Activated T-helper 2 cell treated with anti-CD3 and anti-CD28 coated beads, Interferon-gamma antibody, Interleukin-2, Interleukin-4, amounts not matched to agents 10 μg/mL and 5 μg/mL and 100 μg/mL, durations not matched to agents 14 hours and 24 hours and 36 hours (primary cell): ENCODE measurements at places on chromosomes 16 and 17. TPM values are rescaled to one million over a fixed set of nuclear protein-coding genes. Genes with fewer than 3 reads are reported as not detected.

OTOP3 gene
- total RNA-seq, result not detected in 2 replicates

DNA sequence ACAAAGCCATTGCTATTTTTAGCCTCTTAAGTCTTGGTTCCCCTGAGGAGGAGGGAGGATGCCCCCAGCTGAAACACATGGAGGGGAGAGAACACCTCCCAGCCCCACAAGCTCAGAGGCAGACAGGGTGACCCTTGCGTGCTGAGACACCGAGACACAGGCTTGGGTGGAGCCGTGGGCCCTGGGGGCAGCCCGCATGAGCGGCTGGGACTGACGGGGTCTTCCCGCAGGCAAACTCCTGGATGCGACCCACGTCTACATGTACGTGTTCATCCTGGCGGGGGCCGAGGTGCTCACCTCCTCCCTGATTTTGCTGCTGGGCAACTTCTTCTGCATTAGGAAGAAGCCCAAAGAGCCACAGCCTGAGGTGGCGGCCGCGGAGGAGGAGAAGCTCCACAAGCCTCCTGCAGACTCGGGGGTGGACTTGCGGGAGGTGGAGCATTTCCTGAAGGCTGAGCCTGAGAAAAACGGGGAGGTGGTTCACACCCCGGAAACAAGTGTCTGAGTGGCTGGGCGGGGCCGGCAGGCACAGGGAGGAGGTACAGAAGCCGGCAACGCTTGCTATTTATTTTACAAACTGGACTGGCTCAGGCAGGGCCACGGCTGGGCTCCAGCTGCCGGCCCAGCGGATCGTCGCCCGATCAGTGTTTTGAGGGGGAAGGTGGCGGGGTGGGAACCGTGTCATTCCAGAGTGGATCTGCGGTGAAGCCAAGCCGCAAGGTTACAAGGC lies 9.8 kb downstream of the SLC16A3 start:
- peak; percentile 76 for DNase-seq
- no peaks in the 10 kb centered on the region for H3K27me3 ChIP-seq
- peaks cover 42% of the 10 kb centered on the region for H3K36me3 ChIP-seq
- peaks cover 21% of the 10 kb centered on the region for H3K4me1 ChIP-seq
- peak overlapping the region; percentile 71 for H3K27ac ChIP-seq

GRCh38 chr17:12024327-12024726 lies 3.6 kb downstream of the MAP2K4 start:
- no peak for DNase-seq
- H3K36me3 ChIP-seq, result peaks cover 3% of the 10 kb centered on the region
- H3K4me3 ChIP-seq, result no peak overlapping the region
- peaks cover 39% of the 10 kb centered on the region for H3K4me1 ChIP-seq

B9D1 gene
- total RNA-seq, result 6.7 TPM in 2 replicates

TMEM106A gene
- total RNA-seq, result 18.5 and 22.0 TPM in 2 replicates

- no peak overlapping the region for H3K27ac ChIP-seq
- DNase-seq, result no peak
- H3K4me1 ChIP-seq, result no peaks in the 10 kb centered on the region
- no peak overlapping the region for H3K4me3 ChIP-seq
- no peaks in the 10 kb centered on the region for H3K36me3 ChIP-seq
Observed at GRCh38 chr17:63537991-63538692, 12.1 kb upstream of the DCAF7 start.

AATK gene
- 0.48 and 0.89 TPM in 2 replicates for total RNA-seq

DNA sequence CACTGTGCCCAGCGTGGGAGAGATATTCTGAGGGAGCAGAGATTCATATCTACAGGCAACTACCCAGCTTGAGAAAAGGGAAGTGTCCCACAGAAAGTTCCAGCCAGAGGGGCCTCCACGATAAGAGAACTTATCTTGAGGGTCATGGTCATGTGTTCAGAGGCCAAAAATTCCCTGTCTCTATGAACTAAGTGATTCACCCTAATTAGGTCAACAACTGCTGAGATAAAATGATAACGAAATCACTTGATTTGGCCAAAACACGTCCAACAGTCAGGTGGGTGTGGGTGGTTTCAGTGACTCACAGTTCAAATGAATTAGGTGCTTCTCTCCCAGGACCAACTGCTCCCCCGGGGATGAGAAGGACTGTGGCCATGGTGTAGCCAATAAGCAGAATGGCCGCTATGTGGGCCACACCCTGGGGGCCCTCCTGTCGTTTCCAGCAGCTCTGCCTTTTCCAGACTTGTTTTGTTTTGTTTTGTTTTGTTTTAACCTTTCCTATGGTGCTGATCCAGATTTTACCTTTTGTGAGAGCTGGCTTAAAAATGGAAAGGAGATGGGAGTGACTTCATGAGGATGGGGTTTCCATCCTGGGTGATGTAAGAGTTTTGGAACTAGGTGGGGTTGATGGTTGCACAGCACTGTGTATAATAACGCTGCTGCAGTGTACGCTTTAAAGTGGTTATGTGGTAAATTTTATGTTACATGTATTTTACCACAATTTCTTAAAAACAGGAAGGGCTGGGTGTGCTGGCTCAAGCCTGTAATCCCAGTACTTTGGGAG lies 8.7 kb downstream of the DNAI2 start:
- peaks cover 8% of the 10 kb centered on the region for H3K36me3 ChIP-seq
- H3K4me1 ChIP-seq, result peaks cover 50% of the 10 kb centered on the region
- H3K4me3 ChIP-seq, result peak overlapping the region; percentile 49
- no peaks in the 10 kb centered on the region for H3K27me3 ChIP-seq
- peak overlapping the region; percentile 98 for H3K27ac ChIP-seq
- DNase-seq, result peak; percentile 63

- DNase-seq, result no peak
- no peak overlapping the region for H3K4me3 ChIP-seq
- no peaks in the 10 kb centered on the region for H3K36me3 ChIP-seq
- peaks cover 10% of the 10 kb centered on the region for H3K4me1 ChIP-seq
- H3K27me3 ChIP-seq, result peaks cover 9% of the 10 kb centered on the region
Observed at GRCh38 chr17:8341456-8341855, 1.8 kb downstream of the ODF4 start.

NPIPA3 gene
- 1.2 and 1.6 TPM in 2 replicates for total RNA-seq

DNA sequence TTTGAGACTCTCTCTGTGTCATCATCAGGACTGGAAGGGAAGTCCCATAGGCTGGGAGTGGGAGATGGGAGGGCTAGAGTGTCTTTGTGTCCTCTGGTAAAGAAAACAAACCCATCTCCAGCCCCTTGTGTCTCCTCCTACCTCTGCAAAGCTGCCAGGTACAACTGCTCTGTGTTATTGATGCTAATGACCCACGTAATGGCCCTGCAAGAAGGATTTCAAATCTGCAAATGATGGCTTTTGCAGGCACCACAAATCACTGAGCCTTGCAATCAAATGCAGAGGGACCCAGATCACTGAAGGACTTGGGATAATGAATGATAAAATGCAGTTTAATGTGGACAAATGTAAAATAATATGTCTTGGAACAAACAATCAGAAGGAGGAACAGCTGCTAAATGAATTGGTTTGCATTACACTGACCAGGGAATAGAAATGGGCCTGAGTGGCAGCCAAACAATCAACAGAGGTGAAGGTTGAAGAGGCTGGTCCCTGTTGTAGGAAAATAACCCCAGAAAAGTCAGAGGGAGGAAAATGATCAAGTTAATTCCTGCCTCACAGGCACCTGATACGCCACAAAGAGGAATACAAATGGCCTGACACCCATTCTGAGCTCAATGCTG lies 425.1 kb downstream of the UTP18 start:
- no peaks in the 10 kb centered on the region for H3K4me1 ChIP-seq
- H3K27me3 ChIP-seq, result no peaks in the 10 kb centered on the region
- no peaks in the 10 kb centered on the region for H3K36me3 ChIP-seq
- H3K4me3 ChIP-seq, result no peak overlapping the region
- H3K27ac ChIP-seq, result no peak overlapping the region

C16orf96 gene
- total RNA-seq, result 0.05 TPM in 1 of 2 replicates, not detected in the other

PPP1R27 gene
- total RNA-seq, result not detected in 2 replicates

FZD2 gene
- total RNA-seq, result 0.53 and 0.57 TPM in 2 replicates

MMP2 gene
- total RNA-seq, result 0.11 and 0.34 TPM in 2 replicates

MGAT5B gene
- 0.55 TPM in 2 replicates for total RNA-seq

GRCh38 chr17:44097110-44097958 lies 26.1 kb downstream of the HDAC5 start:
- no peak overlapping the region for H3K27ac ChIP-seq
- no peak overlapping the region for H3K4me3 ChIP-seq
- DNase-seq, result no peak
- H3K36me3 ChIP-seq, result no peaks in the 10 kb centered on the region

- H3K36me3 ChIP-seq, result no peaks in the 10 kb centered on the region
- H3K27me3 ChIP-seq, result peaks cover 28% of the 10 kb centered on the region
- H3K4me1 ChIP-seq, result peaks cover 14% of the 10 kb centered on the region
- no peak overlapping the region for H3K27ac ChIP-seq
Observed at GRCh38 chr16:56591377-56592060, 2.2 kb downstream of the MT3 start.

- no peaks in the 10 kb centered on the region for H3K4me1 ChIP-seq
- no peak overlapping the region for H3K27ac ChIP-seq
- no peak overlapping the region for H3K4me3 ChIP-seq
- H3K27me3 ChIP-seq, result peaks cover 4% of the 10 kb centered on the region
- no peaks in the 10 kb centered on the region for H3K36me3 ChIP-seq
Observed at GRCh38 chr16:27892879-27893278, 170.6 kb downstream of the GSG1L start.

GRCh38 chr16:75318737-75319136 lies 67.3 kb upstream of the BCAR1 start:
- H3K36me3 ChIP-seq, result peaks cover 13% of the 10 kb centered on the region
- peaks cover 34% of the 10 kb centered on the region for H3K27me3 ChIP-seq
- no peak overlapping the region for H3K27ac ChIP-seq
- peaks cover 25% of the 10 kb centered on the region for H3K4me1 ChIP-seq
- no peak for DNase-seq

EARS2 gene
- total RNA-seq, result 25.3 and 26.6 TPM in 2 replicates

ABAT gene
- 22.5 and 24.2 TPM in 2 replicates for total RNA-seq

HAGHL gene
- 18.5 and 21.4 TPM in 2 replicates for total RNA-seq

ENGASE gene
- 51.0 and 51.4 TPM in 2 replicates for total RNA-seq

DNA sequence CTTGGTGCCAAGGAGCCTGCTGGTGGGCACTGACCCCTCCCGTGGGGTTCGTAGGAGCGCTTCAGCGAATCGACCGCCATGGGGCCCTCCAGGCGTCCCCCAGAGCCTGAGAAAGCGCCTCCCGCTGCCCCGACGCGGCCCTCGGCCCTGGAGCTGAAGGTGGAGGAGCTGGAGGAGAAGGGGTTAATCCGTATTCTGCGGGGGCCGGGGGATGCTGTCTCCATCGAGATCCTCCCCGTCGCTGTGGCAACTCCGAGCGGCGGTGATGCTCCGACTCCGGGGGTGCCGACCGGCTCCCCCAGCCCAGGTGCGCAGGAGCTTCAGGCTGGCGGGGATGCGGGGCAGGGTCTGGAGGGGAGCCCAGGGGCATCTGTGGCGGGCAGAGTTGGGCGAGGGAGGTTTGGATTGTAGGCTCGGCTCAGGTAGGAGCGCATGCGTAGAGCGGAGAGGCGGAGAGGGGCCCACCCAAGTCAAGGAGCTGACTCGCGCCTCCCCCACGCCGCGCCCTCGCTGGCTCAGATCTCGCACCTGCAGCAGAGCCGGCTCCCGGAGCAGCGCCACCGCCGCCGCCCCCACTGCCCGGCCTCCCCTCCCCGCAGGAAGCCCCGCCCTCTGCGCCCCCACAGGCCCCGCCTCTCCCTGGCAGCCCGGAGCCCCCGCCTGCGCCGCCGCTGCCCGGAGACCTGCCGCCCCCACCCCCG lies 19.8 kb downstream of the FMNL1 start:
- no peak overlapping the region for H3K4me3 ChIP-seq
- H3K27me3 ChIP-seq, result no peaks in the 10 kb centered on the region
- H3K36me3 ChIP-seq, result peaks cover 86% of the 10 kb centered on the region

APRT gene
- 294 and 300 TPM in 2 replicates for total RNA-seq

DNA sequence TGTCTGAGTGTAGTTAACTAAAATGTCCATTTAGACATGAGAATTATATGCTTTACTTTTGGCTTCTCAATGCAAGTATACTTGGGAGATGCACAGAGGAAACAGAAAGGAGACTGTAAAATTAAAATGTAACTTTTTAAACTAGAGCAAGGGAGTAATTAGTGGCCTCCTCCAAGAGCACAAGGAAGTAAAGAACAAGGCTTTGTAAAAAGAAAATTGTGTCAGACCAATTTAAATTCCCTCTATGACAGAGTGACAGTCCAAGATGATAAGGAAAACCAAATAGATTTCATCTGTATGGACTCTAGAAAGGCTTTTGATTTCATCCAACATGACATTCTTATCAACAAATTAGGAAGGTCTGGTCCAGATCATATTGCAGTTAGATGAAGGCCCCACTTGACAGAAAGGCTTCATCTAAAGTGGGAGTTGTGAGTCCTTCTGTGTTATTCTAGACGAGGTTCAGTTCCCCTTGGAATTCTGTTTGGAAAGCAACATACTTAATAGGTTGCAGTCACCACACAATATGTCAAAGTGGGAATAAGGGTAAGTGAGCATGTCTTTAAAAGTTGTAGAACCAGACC lies 6.5 kb upstream of the CAPNS2 start:
- H3K27me3 ChIP-seq, result peaks cover 2% of the 10 kb centered on the region
- DNase-seq, result no peak
- no peaks in the 10 kb centered on the region for H3K4me1 ChIP-seq
- no peaks in the 10 kb centered on the region for H3K36me3 ChIP-seq
- no peak overlapping the region for H3K27ac ChIP-seq
- no peak overlapping the region for H3K4me3 ChIP-seq

GRCh38 chr17:59572301-59572924 lies 7.0 kb downstream of the DHX40 start:
- H3K36me3 ChIP-seq, result peaks cover 26% of the 10 kb centered on the region
- H3K4me3 ChIP-seq, result no peak overlapping the region

- no peaks in the 10 kb centered on the region for H3K4me1 ChIP-seq
- no peak overlapping the region for H3K4me3 ChIP-seq
- H3K27me3 ChIP-seq, result peaks cover 2% of the 10 kb centered on the region
Observed at GRCh38 chr17:79695797-79696609, 34.7 kb upstream of the ENPP7 start.

DNA sequence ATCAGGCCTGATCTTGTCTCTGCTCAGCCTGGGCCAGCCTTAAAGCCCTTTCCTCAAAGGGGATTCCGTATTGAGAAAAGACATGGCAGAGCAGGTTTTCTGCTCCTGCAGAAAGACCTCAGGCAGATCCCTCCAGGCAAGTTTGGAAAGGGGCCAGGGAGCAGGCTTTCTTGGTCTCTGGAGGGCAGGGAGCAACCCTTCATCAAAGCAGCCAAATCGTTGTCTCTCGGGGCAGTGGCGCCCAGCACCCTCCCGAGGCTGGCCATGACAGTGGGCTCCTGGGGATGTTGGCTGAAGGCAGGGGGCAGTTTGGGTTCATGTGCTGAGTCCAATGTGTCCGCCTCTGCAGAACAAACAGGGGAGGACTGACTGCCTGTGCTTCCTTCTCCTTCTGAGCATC lies 168.4 kb upstream of the WSCD1 start:
- H3K27me3 ChIP-seq, result peaks cover 4% of the 10 kb centered on the region
- H3K36me3 ChIP-seq, result no peaks in the 10 kb centered on the region
- no peak overlapping the region for H3K27ac ChIP-seq
- no peak for DNase-seq
